ENCODE measurements at places on chromosomes 3 and 15.

- peaks cover 22% of the 10 kb centered on the region for H3K4me1 ChIP-seq
- DNase-seq = no peak
- H3K4me3 ChIP-seq = no peak overlapping the region
- no peaks in the 10 kb centered on the region for H3K36me3 ChIP-seq
- no peaks in the 10 kb centered on the region for H3K27me3 ChIP-seq
These were observed 5.9 kb upstream of the DCP1A start for GRCh38 chr3:53353202-53353601.

- no peak overlapping the region for H3K27ac ChIP-seq
- H3K4me3 ChIP-seq = no peak overlapping the region
- no peaks in the 10 kb centered on the region for H3K27me3 ChIP-seq
- H3K36me3 ChIP-seq = no peaks in the 10 kb centered on the region
- no peak for DNase-seq
These were observed 303.5 kb downstream of the PTPRG start for GRCh38 chr3:61864886-61865285.

- no peak overlapping the region for H3K4me3 ChIP-seq
- H3K4me1 ChIP-seq = no peaks in the 10 kb centered on the region
- no peak overlapping the region for H3K27ac ChIP-seq
- DNase-seq = no peak
These were observed 167.1 kb downstream of the NEK11 start for GRCh38 chr3:131193641-131194238.

- no peak overlapping the region for H3K4me3 ChIP-seq
- peaks cover 5% of the 10 kb centered on the region for H3K36me3 ChIP-seq
- no peaks in the 10 kb centered on the region for H3K27me3 ChIP-seq
- H3K4me1 ChIP-seq = no peaks in the 10 kb centered on the region
- no peak overlapping the region for H3K27ac ChIP-seq
These were observed 49.5 kb downstream of the TLE3 start for GRCh38 chr15:70048198-70048565.

DNA sequence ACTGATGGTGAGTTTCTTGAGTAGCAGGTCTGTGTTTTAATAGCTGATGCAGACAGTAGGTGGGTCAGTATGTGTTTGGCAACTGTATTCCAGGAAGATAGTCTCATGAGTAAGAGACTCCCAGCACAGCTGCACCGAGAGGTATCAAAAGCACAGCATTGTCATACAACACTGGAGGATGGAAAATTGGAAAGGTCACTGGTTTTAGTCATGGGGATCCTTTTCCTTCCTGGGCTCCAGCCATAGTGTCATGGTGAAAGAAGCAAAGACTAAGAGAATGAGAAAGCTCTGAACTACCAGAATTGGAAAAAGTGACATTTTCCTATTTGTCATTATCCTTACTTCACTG, 61.5 kb downstream of the P3H2 start:
- no peaks in the 10 kb centered on the region for H3K36me3 ChIP-seq
- no peak overlapping the region for H3K4me3 ChIP-seq
- H3K27me3 ChIP-seq = no peaks in the 10 kb centered on the region
- peaks cover 8% of the 10 kb centered on the region for H3K4me1 ChIP-seq
- H3K27ac ChIP-seq = no peak overlapping the region

- no peaks in the 10 kb centered on the region for H3K36me3 ChIP-seq
- 0 out of 2 replicates have a peak, but pooled peaks cover 8% of the 10 kb centered on the region for H3K4me1 ChIP-seq
- DNase-seq = peak; percentile 76
- H3K27me3 ChIP-seq = no peaks in the 10 kb centered on the region
These were observed 15.6 kb downstream of the PIF1 start for GRCh38 chr15:64809649-64810496.

- no peaks in the 10 kb centered on the region for H3K36me3 ChIP-seq
- no peaks in the 10 kb centered on the region for H3K4me1 ChIP-seq
- no peak overlapping the region for H3K27ac ChIP-seq
These were observed 8.8 kb downstream of the CAPN3 start for GRCh38 chr15:42368096-42368495.

DNA sequence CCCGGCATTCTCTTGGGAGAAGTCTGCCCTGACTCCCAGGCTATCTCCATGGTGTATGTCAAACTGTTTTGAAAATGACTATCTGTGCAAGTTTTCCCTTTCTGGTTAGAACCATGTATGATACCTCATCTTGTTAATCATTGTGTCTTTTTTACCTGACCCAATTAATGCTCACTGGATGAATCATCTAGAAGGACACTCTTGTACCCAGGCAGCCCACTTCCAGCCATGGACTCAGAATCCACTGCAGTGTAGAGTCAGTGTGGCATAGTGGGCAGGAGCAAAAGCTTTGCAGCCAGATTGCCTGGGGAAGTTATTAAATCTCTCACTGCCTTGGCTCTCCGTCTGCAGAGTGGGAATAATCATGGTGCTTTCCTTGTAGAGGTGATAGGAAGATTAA, 1.2 kb downstream of the FAM3D start:
- H3K4me3 ChIP-seq = no peak overlapping the region
- 0 out of 2 replicates have a peak, but pooled peaks cover 9% of the 10 kb centered on the region for H3K4me1 ChIP-seq
- H3K36me3 ChIP-seq = no peaks in the 10 kb centered on the region
- DNase-seq = no peak
- no peaks in the 10 kb centered on the region for H3K27me3 ChIP-seq

GRCh38 chr15:60713119-60714084, 234.5 kb upstream of the ICE2 start:
- no peaks in the 10 kb centered on the region for H3K36me3 ChIP-seq
- no peaks in the 10 kb centered on the region for H3K27me3 ChIP-seq
- peak overlapping the region; percentile 19 for H3K27ac ChIP-seq
- no peak for DNase-seq
- no peak overlapping the region for H3K4me3 ChIP-seq

- no peaks in the 10 kb centered on the region for H3K36me3 ChIP-seq
- H3K27ac ChIP-seq = no peak overlapping the region
- no peaks in the 10 kb centered on the region for H3K27me3 ChIP-seq
- peaks cover 2% of the 10 kb centered on the region for H3K4me1 ChIP-seq
These were observed 12.7 kb downstream of the CILP start for GRCh38 chr15:65198571-65198970.

- H3K4me3 ChIP-seq = no peak overlapping the region
- H3K36me3 ChIP-seq = no peaks in the 10 kb centered on the region
- H3K27me3 ChIP-seq = no peaks in the 10 kb centered on the region
- no peak overlapping the region for H3K27ac ChIP-seq
- DNase-seq = no peak
These were observed 454.7 kb downstream of the PYDC2 start for GRCh38 chr3:191915712-191916111.

Measured in Caco-2 (cell line).